ENCODE measurements at places on chromosomes 2 and 18.

- DNase-seq: no peak
Observed at GRCh38 chr2:20048488-20049448, 2.7 kb downstream of the LAPTM4A start.

- no peak for DNase-seq
Observed at GRCh38 chr2:209451209-209451834, 27.5 kb downstream of the MAP2 start.

DNA sequence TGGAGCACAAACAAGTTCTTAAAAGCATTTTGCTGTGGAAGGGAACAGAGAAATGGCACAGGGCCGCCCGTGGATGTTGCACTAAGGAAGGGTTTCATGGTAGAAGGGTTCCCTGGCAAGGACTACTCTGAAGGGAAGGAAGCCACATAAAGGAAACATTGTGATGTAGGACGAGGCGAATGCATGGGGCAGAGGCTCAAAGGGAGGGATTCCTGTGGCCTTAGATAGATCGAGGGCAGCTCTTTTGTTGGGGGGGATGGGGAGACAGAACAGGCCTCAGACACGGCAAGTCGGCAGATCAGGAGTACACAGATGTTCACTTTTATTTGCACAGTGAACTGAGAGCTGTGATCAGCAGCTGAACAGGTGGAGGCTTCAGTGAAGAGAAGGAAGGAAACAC lies 205.4 kb downstream of the SNTG2 start:
- DNase-seq: no peak

DNA sequence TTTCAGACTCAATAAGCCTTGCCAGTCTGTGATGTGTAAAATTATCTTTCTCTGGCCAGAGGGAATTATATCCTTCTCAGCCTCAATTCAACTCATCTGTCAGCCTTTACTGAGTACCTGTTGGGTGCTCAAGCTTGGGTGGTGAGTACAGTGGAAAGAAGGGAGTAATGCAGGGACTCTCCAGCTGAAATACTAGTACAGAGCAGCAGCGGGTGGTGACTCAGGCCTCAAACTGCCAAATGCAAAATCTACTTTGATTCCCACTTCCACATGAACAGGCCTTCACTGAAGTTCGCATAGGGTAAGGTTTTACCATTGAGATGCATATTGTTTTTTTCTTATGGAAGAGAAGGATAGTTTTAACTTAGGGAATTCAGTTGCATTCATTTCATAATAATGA lies 326.8 kb downstream of the LRRTM1 start:
- no peak for DNase-seq

DNA sequence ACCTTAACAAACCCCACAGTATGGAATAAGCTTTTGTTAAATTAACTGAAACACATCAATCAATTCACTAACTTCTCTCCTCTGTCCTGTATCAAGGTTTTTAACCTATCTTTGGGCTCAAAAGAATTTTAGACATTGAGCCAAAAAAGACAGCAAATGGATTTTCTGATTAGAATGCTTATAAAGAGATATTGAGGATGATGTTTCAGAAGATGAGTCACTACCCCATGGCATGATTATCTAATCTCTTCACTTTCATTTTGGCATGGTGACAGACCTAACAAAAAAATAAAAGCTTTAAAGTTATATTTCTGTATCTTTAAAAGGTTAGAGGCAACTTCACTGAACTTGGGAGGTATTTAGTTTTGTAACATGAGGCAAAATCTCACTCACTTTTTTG lies 55.5 kb downstream of the SGPP2 start:
- DNase-seq: no peak

DNA sequence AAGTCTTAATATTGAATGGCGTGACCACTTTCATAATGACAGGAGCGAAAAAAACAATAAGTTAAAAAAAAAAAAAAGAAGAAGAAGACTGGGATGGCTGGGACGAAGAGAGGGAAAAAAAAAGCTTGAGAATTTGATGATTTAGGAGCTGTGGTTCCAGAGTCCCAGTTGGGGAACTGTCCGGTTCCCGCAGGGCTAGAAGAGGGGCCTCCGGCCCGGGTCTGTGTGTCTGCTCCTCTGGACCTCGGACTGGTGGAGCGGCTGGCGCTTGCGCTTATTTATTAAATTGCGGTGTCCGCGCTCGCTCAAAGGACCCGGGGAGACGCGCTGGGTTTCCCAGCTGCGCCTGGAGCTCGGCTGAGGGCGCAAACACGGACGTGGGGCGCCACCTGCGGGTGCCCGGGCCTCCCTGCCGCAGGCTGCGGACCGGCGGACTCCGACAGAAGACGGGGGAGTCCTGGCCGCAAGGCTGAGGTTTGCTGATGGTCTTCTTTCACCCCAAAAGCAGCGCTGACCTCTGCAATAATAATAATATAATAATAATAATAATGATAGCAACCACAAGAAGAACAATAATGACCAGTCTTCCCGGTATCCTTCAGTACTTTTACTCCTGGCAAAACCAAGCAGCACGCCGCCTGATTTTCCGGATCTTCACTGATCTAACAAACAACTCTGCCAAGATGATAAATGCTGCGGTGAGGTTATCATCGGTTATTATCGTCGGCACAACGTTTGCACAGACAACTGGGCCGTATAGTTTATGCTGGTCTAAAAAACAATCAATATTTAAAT lies at the start of gene CBLN2:
Gene CBLN2 (minus strand): TSS at position 251 of the 795 bp plus-strand sequence. CDS start 2,182 bp downstream, outside the sequence.
- peak; percentile 49 for DNase-seq

GRCh38 chr2:61737841-61738240 lies 116.0 kb downstream of the FAM161A start:
- no peak for DNase-seq

- DNase-seq: no peak
Observed at GRCh38 chr2:141001750-141002149, 1129.1 kb downstream of the LRP1B start.

GRCh38 chr2:176461809-176462670 lies 192.8 kb downstream of the MTX2 start:
- DNase-seq: peak; percentile 53

GRCh38 chr18:29434650-29435049 lies 1257.7 kb upstream of the CDH2 start:
- DNase-seq: no peak

DNA sequence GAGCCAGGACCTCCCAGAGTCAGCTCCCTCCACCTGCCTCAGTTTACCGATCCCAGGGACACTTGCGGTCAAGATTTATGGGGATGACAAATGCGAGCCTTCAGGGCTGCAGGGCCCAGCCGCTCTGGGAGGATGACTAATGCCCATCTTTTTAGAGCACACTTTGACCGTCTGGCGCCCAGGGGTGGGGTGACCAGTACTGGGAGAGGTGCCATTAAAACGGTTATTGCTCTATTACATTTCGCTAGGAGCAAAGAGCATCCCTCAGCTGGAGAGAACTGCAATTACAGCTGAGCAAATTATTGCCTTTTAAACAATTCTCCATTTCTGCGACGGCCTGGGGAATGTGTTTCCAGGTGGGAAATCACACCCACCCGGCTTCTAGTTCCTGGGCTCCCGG lies 42.6 kb upstream of the HPCAL1 start:
- DNase-seq: no peak

- no peak for DNase-seq
Observed at GRCh38 chr18:12233378-12233777, 20.8 kb upstream of the CIDEA start.

DNA sequence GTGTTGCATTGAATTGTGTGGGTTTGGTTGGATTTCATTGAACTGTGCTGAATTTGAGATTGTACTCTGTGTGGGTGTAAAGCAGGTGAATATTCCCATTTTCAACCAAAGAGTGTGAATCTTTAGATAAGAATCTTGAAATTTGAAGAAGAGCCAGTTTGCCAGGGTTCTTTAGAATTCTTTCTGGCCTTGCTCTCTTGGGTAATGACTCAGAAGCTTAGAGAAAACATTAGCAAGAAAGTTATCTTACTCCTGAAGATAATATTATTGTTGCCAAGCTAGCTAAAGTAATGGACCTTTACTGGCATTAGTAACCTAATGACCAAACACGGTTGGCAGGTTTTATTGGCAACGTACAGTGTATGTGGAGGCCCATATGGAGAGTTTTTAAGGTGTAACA lies 46.4 kb upstream of the SIX3 start:
- no peak for DNase-seq

GRCh38 chr2:239268549-239268948 lies 132.3 kb downstream of the HDAC4 start:
- no peak for DNase-seq

- DNase-seq: no peak
Observed at GRCh38 chr2:72841462-72842125, 15.8 kb upstream of the EXOC6B start.

GRCh38 chr18:63158676-63159291 lies 160.8 kb downstream of the BCL2 start:
- DNase-seq: no peak

GRCh38 chr2:150023044-150023443 lies 435.5 kb upstream of the MMADHC start:
- no peak for DNase-seq

GRCh38 chr2:4049463-4049862 lies 346.1 kb downstream of the DCDC2C start:
- no peak for DNase-seq

DNA sequence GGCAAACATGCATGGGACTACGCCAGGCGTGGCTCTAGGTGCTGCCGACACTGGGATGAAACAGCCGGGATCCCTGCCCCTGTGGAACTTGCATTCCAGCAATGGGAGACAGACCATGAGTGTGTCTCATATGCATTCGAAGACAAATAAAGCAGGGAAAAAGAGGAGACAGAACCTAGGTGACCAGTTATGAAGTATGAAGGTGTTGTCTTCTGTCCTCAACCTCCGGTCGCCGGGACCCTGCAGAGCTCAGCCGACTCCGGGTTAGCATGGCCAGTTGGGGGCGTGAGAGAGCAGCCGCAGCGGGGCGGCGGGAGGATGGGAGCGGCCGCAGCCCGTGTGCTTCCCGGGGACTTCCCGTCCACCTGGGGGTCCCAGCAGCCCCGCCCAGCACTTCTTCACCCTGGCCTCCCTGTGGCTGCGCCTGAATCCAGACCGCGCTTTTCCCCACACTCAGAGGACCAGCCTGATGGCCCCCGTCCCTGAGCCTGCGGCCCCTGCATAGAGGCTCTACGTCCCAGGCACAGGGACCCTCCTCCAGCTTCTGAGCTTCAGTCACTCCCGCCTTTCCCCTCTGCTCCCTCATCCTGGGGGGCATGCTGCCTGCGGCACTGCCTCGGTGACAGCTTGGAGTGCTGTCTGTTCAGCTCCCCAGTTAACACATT lies 11.4 kb downstream of the ID2 start:
- DNase-seq: peak; percentile 81

DNA sequence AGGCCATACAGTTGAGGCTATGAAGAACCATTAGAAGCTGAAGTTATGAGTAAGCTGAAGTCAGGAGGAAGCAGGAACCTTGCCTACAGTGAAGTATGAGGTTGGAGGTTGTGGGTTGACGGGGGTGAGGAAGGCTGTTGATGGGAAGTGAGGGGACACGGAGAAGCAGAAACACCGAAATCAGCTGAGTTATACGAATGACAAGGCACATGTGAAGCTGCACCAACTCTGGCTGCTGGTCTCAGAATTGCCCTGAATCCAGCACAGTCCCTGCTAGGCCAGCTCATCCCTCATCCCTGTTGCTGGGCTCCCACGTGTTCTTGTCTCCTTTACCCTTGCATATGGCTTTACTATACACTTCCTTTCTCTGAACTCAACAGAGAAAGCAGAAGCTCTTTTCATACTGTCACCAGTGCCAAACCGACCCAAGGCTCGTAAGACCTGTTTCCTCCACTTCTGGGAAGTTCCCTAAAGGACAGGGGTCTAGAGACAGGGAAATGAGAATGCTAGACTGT lies 9.2 kb upstream of the TMEM247 start:
- no peak for DNase-seq

DNA sequence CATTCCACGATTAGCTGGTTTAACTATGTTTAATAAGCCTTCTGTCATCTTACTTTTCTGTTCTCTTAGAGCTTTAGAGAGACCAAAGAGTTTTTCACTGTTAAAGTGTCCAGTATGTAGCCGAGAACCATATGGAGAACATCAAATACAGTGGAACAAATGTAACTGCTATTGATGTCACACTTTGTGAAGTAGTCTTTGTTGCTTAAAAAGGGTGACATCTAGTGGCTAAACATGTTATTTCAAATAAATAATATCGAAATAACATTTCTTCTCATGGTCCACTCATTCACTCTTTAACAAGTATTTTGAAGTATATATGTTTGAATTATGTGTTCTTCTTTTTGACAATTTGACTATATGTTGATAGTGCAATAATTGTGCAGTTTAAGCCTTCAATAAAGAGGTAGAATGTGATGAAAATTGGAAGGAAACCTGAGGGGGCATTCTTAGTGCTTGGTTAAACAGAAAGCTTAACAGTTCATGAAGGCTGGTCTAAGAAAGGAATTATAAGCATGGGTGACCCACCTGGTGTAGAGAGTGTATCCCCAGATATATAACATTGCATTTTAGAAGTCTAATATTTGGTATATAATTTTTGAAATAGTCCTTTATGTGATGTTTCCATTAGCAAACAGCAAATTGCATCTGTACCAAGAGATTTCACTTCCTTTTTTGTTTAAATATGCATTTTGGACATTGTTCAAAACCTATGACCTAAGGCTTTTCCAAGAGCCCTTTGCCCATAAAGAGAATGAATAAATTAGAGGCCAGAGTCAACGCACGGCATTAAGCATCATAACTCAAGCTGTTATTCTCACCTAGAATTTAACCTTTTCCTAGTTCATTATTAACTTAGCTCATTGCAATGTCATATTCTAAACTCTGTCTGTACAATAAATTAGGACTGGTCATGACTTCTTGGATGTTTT lies 112.1 kb downstream of the KYNU start:
- DNase-seq: peak; percentile 5

- DNase-seq: no peak
Observed at GRCh38 chr2:215772634-215773563, 240.5 kb downstream of the MREG start.

DNA sequence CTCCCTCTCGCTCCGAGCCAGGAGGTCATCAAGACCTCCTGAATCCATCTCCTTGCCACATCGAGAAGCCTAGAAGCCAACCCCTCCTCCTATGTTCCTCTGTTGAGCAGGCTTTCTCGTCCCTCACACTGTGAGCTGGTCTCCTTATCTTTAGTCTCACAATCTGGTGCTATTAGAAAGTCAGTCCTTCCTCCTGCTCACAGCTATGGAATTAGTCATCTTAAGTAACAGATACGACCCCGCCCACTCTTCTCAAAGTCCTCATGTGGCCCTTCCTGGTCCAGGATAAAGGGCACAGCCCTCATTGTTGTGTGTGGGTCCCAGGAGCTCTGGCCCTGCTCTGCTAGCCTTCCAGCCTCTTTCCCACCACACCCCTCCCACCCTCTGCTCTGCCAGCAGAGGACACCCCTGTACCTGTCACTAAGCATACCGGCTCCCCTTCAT lies 41.4 kb upstream of the TRIB2 start:
- DNase-seq: no peak

GRCh38 chr2:74278176-74278575 lies 65.0 kb downstream of the SLC4A5 start:
- DNase-seq: no peak

- DNase-seq: no peak
Observed at GRCh38 chr2:73925033-73925704, 1.5 kb upstream of the DGUOK start.

DNA sequence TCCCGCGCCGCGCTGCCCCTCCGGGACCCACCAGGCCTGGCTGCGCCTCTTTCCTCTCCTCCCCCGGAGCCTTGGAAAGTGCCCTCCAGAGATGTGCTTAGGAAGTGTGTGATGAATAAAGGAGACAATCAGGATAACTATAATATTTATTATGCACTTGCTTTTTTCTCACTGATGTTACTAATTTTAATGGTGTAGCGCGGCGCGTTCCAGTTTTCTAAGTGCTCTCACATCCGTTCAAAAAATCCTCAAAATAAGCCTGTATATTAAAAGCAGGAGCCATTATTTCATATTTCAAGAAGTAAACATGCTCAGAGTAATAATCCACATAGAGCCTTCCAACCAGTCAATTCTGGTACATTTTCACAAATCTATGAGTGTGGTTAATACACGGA lies 941 bp upstream of the MPPE1 start:
- no peak for DNase-seq

GRCh38 chr2:105887256-105887655 lies 142.5 kb downstream of the NCK2 start:
- no peak for DNase-seq

Data from HuH-7 (cell line).